ENCODE measurements at places on chromosomes 11 and 22.

GRCh38 chr11:112310848-112311247 lies 50.2 kb upstream of the PLET1 start:
- H3K27ac ChIP-seq, result no peak overlapping the region
- no peaks in the 10 kb centered on the region for H3K4me1 ChIP-seq
- DNase-seq, result no peak
- no peak overlapping the region for H3K4me3 ChIP-seq

DNA sequence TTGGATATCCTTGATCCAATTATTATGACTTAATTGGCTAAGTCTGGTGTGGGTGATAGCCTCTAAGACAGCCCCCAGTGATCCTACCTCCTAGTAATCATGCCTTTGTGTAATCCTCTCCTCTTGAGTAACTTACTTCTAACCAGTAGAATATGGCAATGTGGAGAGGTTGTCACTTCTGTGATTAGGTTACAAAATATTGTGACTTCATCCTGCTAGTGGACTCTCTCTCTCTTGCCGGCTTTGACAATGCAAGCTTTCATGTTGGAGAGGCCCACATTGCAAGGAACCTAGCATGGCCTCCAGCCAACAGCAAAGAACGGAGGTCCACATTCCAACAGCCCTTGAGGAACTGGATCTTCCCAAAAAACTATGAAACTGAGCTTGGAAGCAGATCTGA lies 19.5 kb downstream of the YPEL4 start:
- no peak overlapping the region for H3K27ac ChIP-seq
- H3K27me3 ChIP-seq, result no peaks in the 10 kb centered on the region

DNA sequence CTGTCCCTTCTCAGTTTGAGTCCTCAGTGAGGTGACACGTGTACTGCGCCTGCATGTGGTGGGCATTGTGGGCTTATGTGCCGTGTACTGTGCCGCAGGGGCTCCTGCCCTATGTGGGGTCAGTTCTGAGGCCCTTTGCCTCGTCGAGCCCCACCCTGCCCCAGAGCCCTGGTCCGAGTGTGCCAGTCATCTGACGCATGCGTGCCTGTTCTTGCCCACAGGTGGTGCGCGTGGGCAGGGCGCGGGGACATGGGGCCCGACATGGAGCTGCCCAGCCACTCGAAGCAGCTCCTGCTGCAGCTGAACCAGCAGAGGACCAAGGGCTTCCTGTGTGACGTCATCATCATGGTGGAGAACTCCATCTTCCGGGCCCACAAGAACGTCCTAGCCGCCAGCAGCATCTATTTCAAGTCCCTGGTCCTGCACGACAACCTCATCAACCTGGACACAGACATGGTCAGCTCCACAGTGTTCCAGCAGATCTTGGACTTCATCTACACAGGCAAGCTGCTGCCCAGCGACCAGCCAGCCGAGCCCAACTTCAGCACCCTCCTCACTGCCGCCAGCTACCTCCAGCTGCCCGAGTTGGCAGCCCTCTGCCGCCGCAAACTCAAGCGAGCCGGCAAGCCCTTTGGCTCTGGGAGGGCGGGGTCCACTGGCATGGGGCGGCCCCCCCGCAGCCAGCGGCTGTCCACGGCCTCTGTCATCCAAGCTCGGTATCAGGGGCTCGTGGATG lies 22.3 kb upstream of the TMEM191C start:
- no peak overlapping the region for H3K4me3 ChIP-seq
- H3K4me1 ChIP-seq, result no peaks in the 10 kb centered on the region
- DNase-seq, result peak; percentile 12
- no peaks in the 10 kb centered on the region for H3K27me3 ChIP-seq

GRCh38 chr11:117453886-117454563 lies 126.4 kb downstream of the CEP164 start:
- H3K27ac ChIP-seq, result no peak overlapping the region
- no peaks in the 10 kb centered on the region for H3K36me3 ChIP-seq
- no peak overlapping the region for H3K4me3 ChIP-seq
- no peaks in the 10 kb centered on the region for H3K4me1 ChIP-seq

GRCh38 chr11:72209101-72209500 lies 7.5 kb upstream of the FOLR2 start:
- no peak overlapping the region for H3K27ac ChIP-seq
- no peaks in the 10 kb centered on the region for H3K4me1 ChIP-seq
- no peak overlapping the region for H3K4me3 ChIP-seq

- no peak for DNase-seq
- H3K4me3 ChIP-seq, result no peak overlapping the region
Measured at GRCh38 chr22:32005453-32005852, 37.6 kb upstream of the SLC5A1 start.

GRCh38 chr11:27945348-27945747 lies 162.6 kb downstream of the KIF18A start:
- H3K36me3 ChIP-seq, result no peaks in the 10 kb centered on the region
- no peaks in the 10 kb centered on the region for H3K4me1 ChIP-seq
- H3K27ac ChIP-seq, result no peak overlapping the region
- no peaks in the 10 kb centered on the region for H3K27me3 ChIP-seq

GRCh38 chr11:116078101-116078591 lies 573.9 kb upstream of the CADM1 start:
- H3K4me3 ChIP-seq, result no peak overlapping the region
- H3K27me3 ChIP-seq, result no peaks in the 10 kb centered on the region
- DNase-seq, result no peak
- H3K4me1 ChIP-seq, result no peaks in the 10 kb centered on the region
- no peaks in the 10 kb centered on the region for H3K36me3 ChIP-seq

DNA sequence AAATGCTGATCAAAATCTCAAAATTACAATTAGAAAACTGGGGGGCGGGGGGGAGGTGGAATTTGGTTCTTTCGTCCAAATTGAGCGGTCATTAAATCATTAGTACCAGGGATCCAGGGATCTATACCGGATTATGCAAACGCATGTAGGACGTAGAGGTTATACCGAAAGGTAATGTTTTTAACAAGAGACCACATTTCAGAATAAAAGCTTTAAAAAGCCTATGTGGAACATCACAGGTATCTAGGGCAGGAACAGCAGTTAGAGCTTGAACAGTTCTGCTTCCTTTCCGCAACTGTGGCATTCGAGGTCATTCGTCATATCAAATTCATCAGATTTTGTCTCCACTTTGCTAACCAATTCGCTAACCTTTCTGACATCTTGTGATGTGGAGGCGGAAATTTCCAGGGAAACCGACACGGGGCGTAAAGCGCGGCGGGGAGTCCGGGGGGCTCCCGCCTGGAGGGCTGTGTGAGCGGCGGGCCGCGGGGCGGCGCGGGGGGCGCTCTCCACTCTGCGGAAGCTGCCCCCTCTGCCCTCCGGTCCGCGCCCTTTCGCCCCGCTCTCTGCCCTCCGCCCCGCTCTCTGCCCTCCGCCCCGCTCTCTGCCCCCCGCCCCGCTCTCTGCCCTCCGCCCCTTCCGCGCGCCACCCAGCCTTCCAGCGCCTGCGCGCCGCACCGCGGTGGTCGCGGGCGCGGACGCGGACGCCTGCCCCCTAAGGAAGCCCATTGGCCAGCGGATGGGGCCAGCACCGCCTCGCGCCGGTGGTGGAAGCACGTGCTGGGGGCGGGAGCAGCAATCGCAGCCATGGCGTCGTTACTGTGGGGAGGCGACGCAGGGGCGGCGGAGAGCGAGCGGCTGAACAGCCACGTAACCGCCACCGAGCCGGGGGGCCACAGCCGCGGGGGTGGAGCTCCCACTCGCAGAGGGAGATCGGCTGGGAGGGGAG lies at the start of gene DDX25:
Gene DDX25, plus strand, starts transcription at position 798 of the 949 bp plus-strand sequence. Its CDS starts 10 bp downstream, at position 808.
- H3K36me3 ChIP-seq, result peaks cover 11% of the 10 kb centered on the region
- H3K27me3 ChIP-seq, result peaks cover 21% of the 10 kb centered on the region
- DNase-seq, result no peak
- no peak within 1 kb of the TSS for H3K27ac ChIP-seq
- H3K4me3 ChIP-seq, result peak within 1 kb of the TSS; percentile 14
- peaks cover 24% of the 10 kb centered on the region for H3K4me1 ChIP-seq

DNA sequence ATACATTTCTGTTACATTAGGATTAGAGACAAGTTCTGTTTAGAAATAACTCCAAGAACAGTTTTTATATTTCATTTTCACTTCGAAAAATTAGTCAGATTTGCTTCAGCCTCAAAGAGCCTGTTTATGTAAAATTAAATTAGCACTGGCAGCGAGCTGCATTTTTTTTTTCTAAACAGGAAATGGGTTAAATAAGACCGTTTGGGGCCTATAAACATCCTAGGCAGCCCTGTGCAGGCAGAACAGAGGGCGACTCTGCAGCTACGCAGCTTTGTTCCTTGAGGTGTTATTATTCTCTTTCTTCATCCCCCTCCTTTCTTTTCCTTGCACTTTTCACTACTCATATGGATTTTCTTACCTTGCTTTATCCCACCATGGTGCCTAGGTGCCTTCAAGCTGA lies 48.7 kb downstream of the CWC15 start:
- DNase-seq, result no peak
- no peaks in the 10 kb centered on the region for H3K27me3 ChIP-seq
- H3K4me3 ChIP-seq, result no peak overlapping the region

DNA sequence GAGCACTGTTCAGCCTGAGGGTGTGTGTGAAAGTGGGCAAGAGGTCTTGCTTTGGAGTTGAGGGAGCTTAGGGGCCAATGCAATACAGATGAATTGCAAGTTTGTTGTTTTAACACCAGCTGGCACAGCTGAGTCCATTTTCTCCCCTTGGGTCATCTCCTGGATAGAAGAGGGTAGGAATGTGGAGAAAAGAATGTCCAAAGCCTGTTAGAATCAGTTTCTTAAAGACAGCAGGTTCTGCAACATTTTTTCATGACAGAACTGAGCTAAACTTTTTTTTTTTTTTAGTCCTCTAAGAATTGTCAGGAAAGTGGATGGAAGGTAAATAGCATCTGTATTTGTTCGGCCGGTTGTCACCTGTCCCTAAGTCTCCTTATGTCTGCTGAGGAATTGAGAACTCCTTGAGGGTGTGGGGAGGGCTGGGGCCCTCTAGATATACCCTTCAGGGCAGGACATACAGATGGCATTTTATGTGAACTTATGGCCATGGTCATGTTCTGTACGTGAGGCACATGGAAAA lies 211.1 kb upstream of the CADM1 start:
- H3K27ac ChIP-seq, result no peak overlapping the region
- DNase-seq, result no peak
- H3K4me3 ChIP-seq, result no peak overlapping the region
- no peaks in the 10 kb centered on the region for H3K36me3 ChIP-seq
- H3K4me1 ChIP-seq, result no peaks in the 10 kb centered on the region

DNA sequence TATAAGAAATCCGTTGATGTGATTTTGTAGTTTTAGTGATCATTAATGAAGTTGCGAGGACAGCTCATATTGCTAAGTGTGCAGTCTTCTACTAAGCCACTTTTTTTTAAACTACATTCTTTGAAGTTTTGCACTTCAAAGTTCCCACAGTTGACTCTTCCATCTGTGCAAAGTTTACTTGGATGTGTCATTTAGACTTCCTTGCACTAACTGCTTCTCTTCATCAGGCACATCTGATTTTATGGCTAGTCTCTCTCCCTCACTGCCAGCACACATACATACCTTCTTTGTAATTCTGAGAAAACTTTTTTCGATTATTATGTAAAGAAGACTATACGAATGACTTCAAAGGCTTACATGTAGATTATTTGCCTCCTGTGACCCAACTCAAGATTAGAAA lies 250.0 kb downstream of the DYNC2H1 start:
- no peaks in the 10 kb centered on the region for H3K4me1 ChIP-seq
- H3K27ac ChIP-seq, result no peak overlapping the region
- no peaks in the 10 kb centered on the region for H3K36me3 ChIP-seq
- DNase-seq, result no peak

DNA sequence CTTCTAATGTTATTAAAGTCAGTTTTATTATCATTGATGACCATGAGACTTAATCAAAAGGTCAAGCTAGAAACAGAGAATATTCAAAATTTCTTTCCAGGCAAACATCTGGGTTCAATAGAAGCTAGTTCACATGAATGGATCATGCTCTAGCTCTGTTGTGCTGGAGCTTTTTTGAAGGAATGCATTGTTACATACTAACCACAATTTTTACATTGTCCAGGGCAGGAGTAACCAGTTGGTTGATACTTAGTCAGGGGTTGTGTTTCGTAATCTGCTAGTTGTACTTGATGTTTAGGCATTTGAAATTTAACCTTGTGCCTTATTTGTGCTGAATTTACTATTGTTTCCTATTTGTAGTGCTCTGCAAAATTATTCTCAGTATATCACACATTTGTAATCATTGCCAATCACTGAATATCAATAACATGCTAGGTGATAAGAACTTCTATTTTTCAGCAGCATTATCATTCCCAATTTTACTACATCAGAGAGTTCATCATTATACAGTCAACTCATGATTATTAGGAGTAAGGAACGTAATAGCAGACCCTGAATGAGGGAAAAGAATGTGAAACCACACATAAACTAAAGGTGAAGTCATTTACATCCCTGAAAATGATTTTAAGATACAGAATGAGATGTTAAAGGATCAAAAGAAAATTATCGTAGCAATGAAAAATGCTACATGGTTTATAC lies 23.2 kb downstream of the NF2 start:
- no peaks in the 10 kb centered on the region for H3K27me3 ChIP-seq
- H3K27ac ChIP-seq, result no peak overlapping the region
- peaks cover 2% of the 10 kb centered on the region for H3K4me1 ChIP-seq
- no peaks in the 10 kb centered on the region for H3K36me3 ChIP-seq
- no peak overlapping the region for H3K4me3 ChIP-seq

DNA sequence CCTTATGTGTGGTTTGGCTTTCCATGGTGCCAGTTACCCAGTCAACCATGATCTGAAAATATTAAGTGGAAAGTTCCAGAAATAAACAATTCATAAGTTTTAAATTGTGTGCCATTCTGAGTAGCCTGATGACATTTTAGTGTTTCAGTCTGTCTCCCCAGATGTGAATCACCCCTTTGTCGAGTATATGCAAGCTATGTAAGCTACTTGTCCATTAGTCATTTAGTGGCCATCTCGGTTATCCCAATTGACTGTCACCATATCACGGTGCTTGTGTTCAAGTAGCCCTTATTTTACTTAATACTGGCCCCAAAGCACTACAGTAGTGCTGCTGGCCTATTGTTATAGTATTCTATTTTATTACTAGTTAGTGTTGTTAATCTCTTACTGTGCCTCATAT lies 44.9 kb downstream of the ATG16L2 start:
- H3K27me3 ChIP-seq, result no peaks in the 10 kb centered on the region
- no peak overlapping the region for H3K4me3 ChIP-seq
- peaks cover 12% of the 10 kb centered on the region for H3K36me3 ChIP-seq
- no peaks in the 10 kb centered on the region for H3K4me1 ChIP-seq

GRCh38 chr11:44766972-44767278 lies 40.2 kb downstream of the TSPAN18 start:
- H3K27me3 ChIP-seq, result no peaks in the 10 kb centered on the region
- no peak overlapping the region for H3K4me3 ChIP-seq
- H3K27ac ChIP-seq, result no peak overlapping the region
- DNase-seq, result no peak

GRCh38 chr11:106091480-106092123 lies 14.1 kb downstream of the AASDHPPT start:
- peaks cover 57% of the 10 kb centered on the region for H3K36me3 ChIP-seq
- no peaks in the 10 kb centered on the region for H3K4me1 ChIP-seq
- DNase-seq, result no peak
- no peak overlapping the region for H3K27ac ChIP-seq
- no peaks in the 10 kb centered on the region for H3K27me3 ChIP-seq
- no peak overlapping the region for H3K4me3 ChIP-seq
